ENCODE measurements at places on chromosomes 2 and 18.

DNA sequence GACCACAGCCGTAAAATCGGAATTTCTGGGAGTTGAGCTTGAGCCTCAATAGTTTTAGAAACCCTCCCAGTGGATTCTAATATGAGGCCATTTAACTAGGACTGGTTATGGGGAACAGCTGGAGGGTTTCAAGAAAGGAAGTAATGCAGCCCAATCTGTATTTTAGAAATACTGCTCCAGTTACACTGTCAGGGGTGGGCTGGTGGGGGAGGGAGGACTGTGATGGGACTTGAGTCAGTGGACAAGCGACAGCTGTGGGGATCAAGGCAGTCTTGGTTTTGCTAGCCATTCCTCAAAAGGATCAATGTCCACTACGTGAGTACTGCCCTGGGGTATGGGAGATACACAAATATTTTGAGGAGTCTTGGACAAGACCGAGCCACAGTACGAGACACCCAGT is 34.8 kb downstream of the ASB1 start:
- no peak for DNase-seq

DNA sequence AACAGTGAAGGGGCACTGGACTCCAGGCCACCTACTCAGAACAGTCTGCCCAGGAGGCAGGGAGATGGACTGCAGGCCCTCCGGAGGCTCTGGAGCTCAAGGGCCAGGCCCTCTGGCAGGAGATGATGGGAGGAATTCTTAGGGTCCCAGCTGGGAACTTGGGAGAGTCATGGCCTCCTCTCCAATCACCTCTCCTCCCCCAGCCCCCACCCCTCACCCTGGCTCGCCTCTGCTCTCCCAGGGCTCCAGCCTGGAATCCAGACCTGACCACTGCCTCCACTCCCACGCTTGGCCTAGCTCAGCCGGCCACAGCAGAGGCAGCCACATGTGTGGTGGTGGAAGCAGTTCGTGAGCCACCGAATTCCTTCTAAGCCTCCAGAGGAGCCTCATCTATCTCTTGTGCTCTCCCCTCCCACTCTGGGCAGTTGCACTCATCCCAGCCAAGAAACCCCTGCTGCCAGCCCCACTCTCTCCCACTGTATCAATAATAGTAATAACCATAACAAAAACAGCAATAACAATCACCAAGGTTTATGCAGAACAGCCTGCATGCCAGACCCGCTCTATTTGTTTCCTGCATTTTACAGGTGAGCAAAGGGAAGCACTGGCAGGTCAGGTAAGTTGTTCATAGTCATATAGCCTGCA is 67.4 kb downstream of the TNS1 start:
- DNase-seq: no peak

DNA sequence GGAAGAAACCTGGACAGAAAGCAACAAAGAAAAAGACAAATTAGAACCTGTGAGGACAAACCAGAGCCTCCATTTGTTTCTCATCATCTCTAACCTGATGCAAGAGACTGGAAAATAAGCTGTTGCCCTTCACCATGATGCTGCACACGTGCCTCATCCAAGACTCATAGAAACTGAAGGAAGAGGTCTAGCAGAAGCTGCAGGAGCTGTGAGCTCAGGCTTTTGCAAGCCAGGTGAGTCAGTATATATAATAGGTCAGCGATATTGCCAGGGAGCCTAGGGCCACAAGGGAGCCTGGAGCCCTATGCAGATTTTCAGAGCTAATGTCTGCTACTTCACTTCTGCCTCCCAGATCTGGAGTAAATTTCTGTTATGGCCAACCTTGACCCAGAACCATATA is 163.1 kb downstream of the LNPK start:
- DNase-seq: no peak

GRCh38 chr2:44686561-44686960 is 254.9 kb upstream of the SIX3 start:
- DNase-seq: no peak

DNA sequence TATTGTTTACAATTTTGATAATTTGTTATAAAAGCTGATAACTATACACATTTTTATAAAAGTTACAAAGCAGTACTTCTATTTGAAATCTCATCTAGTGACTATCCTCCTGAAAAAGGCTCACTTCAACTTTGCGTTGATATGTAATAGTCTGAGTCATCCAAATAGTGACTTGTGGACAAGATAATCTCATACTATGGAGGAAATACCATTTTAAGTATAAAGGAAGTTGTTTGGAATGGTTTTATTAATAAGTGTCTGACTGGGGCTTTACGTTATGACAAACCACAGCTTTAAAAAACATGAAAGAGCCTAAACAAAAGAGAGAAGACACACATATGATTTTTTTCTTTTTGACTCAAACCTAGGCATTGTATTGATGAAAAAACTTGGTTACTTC is 272.3 kb upstream of the COL3A1 start:
- DNase-seq: no peak

- peak; percentile 38 for DNase-seq
These were observed 200.4 kb downstream of the INO80D start for GRCh38 chr2:205885492-205886099.

DNA sequence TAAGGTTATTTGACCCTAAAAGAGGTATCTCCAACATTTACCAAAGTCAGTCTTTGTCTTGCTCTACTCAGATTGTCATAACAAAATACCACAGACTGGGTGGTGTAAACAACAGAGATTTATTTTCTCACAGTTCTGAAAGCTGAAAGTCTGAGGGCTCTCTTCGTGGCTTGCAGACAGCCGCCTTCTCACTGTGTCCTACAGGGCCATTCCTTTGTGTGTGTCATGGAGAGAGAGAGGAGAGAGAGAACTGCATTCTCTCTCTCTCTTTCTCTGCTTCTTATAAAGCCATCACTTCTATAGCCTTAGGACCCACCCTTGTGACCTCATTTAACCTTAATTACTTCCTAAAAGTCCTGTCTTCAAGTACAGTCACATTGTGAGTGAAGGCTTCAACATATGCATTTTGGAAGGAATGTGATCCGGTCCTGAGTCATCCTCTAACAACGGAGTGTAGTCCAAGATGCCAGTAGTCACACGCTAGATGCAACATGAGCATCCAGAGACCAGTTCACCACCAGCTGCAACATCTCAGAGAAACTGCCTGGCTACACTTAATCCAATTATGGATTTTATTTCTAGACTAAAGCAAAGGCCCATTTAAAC is 130.2 kb downstream of the CD226 start:
- DNase-seq: no peak

DNA sequence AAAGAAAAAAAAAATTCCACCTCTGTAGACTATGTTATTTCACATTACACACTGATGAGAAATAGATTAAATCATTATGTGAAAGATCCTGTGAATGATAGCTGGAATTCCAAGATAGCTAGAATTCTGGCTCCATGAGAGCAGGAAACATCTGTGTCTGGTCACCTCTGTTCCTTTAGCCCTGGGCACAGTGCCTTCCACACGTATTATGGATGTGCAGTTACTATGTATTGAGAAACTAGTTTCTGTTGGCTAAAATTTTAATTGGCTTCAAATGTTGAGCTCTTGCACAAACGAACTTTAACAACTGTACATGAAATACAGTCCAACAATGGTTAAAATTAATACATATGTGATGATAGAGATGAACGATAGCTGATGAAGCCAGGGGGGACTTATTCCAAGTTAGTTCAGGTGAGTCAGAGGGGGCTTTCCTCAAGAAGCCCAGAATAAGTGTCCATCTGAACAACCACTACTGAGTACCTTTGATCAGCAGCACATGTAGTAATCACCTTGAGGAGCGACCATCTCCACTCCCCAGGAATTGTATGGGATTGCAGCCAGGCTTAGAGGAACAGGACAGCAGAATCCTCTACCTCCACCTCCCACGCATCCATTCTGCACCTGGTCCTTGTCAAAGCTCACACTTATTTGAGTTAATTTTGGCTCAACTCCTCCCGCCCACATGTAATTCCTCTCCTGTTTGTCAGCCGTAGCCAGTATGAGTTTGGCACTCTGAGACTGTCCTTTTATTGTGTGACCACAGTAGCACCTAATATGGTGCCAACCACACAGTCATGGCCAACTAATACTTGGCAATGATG is 68.6 kb downstream of the NABP1 start:
- DNase-seq: no peak

- DNase-seq: no peak
These were observed 19.7 kb upstream of the STPG4 start for GRCh38 chr2:47174733-47175361.

- no peak for DNase-seq
These were observed 12.5 kb downstream of the HDLBP start for GRCh38 chr2:241302759-241303651.

DNA sequence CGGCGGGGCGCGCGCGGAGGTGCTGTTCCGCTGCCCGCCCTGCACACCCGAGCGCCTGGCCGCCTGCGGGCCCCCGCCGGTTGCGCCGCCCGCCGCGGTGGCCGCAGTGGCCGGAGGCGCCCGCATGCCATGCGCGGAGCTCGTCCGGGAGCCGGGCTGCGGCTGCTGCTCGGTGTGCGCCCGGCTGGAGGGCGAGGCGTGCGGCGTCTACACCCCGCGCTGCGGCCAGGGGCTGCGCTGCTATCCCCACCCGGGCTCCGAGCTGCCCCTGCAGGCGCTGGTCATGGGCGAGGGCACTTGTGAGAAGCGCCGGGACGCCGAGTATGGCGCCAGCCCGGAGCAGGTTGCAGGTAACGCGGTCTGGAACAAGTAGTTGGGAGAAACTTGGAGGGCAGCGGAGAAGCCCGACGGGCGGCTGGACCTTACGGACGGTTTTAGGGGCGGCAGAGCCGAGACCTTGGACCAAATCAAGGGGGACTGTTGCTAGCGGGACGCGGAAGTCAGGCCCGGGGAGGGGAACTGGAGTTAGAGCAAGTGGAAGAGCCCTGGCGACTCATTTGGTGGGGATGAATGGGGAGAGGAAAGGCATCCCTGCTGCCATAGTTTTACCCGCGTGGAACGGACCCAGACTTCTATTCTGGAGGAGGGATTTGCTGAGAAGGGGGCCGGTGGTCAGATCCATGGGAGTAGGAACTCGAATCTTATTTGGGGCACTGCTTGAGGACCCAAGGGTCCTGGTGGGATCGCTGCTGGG is 573 bp downstream of the IGFBP2 start:
- no peak for DNase-seq

GRCh38 chr2:140451324-140451723 is 1671.1 kb upstream of the NXPH2 start:
- no peak for DNase-seq

DNA sequence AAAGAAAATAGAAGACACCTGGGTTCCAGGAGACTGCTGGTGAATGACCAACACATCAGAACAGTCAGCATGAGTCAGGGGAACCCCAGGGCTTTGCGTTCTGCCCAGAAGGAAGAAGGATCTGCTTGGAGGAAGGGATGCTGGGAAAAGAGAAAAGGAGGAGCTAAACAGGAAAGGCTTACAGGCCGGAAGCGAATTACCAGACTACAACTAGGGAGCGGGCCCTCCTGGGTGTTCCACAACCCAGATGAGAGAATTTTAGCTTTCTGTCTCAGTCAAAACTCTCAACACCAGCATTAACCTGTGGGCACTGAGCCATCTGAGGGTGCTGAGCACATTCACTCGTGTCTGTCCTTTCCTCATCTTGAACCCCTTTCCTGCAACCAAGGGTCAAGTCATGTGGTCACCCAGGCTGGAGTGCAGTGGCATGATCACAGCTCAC is 19.2 kb downstream of the CDC42EP3 start:
- DNase-seq: no peak

DNA sequence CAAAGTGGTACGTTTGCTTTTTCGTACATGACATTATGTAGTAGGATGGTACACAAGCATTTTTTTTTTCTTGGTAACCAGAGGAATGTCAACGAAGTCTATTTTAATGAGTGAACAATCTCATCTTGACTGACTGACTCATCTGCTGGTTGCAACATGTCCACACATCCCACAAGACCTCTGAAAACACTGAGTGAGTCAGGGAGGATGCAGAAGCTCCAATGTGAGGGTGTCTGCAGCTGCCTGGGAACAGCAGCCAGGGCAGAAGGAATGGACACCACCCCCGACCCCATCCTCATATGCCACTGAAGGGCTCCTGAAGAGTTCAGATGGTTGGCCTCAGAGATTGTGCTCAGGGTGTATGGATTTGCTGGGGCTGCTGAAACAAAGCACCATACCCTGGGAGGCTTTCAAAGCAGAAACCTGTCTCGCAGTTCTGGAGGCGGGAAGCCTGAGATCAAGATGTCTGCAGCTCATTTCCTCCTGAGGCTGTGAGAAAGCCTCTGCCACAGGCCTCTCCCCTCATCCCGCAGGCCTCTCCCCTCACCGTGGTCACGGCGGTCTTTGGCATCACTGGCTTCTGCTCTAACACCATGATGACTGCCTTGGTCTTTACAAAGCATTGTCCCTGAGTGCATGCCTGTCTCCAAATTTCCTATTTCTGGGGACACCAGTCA is 124.6 kb downstream of the LRATD1 start:
- DNase-seq: no peak

- DNase-seq: no peak
These were observed 104.5 kb downstream of the TDRD15 start for GRCh38 chr2:21228041-21228895.

DNA sequence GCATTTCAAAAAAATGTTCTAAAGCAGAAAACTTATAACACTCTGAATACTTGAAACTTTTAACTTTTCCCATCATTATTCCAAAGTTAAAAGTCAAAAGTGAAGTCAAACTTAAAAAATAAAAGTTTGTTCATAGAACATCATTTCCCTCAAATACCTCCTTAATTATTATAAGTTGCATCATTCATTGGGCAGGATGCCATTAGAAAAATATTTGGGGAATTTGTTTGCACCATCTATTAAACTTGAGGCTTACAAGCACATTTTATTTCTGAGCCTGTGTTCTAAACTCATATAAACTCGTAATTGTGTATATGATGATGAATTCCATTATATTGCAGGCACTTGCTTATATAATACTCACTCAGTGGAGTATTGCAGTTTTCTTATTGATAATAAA is 588.0 kb upstream of the NRXN1 start:
- DNase-seq: no peak

GRCh38 chr2:197498937-197499593 is 575 bp downstream of the HSPD1 start:
- DNase-seq: no peak

GRCh38 chr2:40260437-40260836 is 191.5 kb downstream of the SLC8A1 start:
- no peak for DNase-seq

GRCh38 chr18:965921-966758 is 61.5 kb downstream of the ADCYAP1 start:
- DNase-seq: no peak

GRCh38 chr2:78707776-78708386 is 317.6 kb upstream of the REG3G start:
- no peak for DNase-seq

DNA sequence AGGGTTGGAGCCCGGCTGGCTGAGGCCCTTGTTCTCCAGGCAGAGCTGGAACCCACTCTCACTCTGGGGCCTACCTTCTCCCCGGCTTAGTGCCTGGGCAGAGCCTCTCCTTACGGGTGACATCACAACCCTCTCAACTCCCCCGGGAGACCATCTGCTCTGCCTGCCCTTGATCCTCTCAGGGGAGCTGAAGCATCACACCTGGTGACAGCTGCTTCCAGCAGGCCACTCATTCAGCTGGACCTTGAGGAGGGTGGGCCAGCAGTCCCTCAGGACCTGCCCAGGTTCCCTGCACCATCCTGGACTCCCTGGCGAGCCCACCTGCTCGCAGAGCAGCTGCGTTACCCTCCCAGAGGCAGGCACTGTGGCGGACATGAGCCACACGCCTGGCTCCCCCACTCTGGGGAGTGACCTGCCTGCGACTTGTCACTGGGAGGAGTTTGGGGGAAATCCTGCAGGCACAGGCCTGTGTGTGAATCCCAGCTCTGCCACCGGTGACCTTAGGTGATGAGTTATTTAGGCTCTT is 13.1 kb downstream of the HS6ST1 start:
- no peak for DNase-seq

GRCh38 chr2:176653479-176654443 is 384.5 kb downstream of the MTX2 start:
- DNase-seq: no peak

- DNase-seq: no peak
These were observed 20.4 kb downstream of the ATP6V1B1 start for GRCh38 chr2:70956141-70956540.

All from NCI-H1048 (cell line).